ENCODE measurements at places on chromosomes 1 and 21.

GRCh38 chr1:212641956-212642355 lies 33.4 kb downstream of the ATF3 start:
- DNase-seq = no peak

DNA sequence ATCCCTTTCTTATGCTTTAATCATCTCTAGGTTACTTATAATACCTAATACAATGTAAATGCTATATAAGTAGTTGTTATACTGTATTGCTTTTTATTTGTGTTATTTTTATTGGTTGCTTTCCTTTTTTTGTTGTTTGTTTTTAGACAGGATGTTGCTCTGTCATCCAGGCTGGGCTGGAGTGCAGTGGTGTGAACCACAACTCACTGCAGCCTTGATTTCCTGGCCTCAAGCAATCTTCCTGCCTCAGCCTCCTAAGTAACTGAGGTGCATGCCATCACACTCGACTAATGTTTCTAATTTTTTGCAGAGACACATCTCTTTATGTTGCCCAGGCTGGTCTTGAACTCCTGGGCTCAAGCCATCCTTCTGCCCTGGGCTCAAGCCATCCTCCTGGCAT lies 26.9 kb downstream of the KRTAP19-8 start:
- no peak for DNase-seq

GRCh38 chr1:186531561-186532165 lies 70.7 kb upstream of the PDC start:
- no peak for DNase-seq

DNA sequence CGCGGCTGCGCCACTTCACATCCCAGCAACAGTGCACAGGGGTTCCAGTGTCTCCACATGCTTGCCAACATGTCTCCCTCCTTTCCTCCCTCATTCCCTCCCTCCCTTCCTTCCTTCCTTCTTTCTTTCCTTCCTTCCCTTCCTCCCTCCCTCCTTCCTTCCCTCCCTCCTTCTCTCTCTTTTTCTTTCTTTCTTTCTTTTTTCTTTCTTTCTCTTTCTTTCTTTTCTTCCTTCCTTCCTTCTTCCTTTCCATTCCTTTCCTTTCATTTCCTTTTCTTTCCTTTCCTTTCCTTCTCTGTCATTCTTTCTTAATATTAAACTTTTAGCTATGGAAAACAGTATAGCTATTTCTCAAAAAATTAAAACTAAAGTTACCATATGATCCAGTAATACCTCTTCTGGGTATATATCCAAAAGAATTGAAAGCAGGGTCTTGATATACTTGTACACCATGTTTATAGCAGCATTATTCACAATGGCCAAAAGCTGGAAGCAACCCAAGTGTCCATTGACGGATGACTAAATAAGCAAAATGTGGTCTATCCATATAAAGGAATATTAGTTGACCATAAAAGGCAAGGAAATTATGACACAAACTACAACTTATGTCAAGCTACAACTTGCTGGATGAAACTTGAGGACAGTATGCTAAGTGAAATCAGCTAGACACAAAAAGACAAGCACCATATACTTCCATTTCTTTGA lies 55.0 kb upstream of the TLR5 start:
- no peak for DNase-seq

- no peak for DNase-seq
Observed at GRCh38 chr1:18646786-18647410, 16.3 kb downstream of the PAX7 start.

DNA sequence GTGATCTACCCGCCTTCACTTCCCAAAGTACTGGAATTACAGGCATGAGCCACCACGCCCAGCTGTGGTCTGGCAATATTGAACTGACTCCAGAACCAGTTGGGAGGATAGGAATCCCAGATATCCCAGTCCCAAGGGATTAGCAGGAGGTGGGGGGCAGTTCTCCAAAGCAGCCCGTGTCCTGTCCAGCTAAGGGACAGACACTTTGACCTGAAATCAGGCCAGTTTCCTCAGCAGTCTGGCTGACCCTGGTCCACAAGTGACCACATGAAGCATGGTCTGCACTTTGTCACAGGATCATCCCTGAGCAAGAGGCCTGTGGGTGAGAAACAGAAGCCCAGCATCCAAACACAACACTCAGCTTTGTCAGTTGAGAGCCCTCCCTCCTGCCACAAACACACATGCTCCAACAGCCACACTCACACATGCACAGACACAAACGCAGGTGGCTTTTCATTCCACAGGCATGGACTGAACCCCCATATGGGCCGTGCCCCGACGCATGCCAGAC lies 2.7 kb upstream of the FDPS start:
- no peak for DNase-seq

DNA sequence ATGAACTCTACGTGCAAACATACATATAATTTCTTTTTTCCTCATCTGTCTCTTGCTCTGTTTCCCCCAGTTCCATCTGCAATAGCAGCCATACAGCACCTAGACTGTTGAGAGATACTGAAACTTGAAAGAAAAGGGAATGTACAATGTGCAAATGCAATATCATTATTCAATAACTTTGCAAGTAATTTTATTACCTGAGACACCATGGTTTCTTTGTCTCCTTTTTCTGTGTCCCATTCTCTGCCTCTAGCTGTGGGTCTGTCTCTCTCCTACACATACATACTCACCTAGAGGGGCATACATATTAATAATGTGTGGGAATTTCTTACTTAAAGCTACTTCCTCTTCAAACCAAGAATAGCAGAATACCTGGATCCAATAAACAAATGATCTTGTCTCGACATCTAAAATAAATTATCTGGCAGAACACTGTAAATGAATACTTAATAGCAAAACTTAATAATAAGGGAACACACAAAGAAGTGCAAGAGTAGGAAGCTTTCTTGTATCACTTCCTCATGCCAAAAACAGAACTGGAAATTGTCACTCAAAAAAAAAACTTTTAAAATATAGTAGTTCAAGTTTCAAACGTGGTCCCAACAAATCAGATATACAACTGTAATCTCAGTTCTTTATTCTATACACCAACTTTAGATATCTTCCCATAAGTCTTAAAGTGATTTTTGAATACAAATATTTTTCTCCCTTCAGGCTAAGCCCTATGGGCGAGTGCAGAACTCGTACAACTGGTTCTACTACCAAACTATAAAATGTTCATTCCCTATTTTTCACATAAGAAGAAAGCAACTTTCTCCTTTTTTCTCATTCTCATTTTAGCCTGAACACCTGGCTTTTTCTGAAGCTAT lies 194.6 kb downstream of the NRIP1 start:
- no peak for DNase-seq

GRCh38 chr1:114531094-114531493 lies 20.1 kb upstream of the TRIM33 start:
- DNase-seq = no peak

DNA sequence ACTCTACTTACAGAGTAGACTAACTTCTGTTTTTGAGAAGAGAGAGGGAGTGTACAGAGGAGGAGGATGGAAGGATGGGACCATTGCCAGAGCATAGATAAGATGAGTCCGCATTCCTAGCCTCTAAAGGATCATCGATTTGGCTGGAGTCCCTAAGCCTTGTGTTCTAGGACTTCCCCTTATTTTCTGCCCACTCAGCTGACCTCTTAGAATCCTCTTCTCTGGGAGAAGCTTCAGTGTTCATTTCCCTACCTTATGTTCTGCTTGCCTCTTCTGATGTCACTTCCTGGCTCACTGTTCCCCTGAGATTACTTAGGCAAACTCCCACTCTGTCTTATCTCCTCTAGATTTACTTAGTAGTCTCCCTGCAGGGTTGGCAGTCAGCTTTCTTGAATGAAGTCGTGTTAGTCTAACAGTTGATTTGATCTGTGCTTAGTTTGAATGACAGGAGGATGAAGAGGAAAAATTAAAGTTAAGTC lies 156.7 kb downstream of the SYT2 start:
- DNase-seq = no peak

DNA sequence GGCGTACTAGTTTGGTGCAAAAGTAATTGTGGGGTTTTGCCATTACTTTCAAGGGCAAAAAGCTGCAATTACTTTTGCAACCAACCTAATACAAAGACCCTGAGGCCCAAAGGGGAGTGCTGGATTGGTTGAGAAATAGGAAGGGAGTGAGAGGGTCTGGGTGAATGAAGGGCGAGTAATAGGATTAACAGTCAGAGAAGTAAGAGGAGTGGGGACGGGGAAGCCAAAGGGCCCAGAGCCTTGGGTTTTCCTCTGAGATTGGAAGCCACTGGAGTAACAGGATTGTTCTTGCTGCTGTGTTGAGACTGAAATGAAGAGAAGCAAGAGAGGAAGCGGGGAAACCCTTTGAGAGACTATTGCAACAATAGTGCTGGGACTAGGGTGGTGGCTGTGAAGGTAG lies 19.0 kb upstream of the PRELP start:
- DNase-seq = no peak

DNA sequence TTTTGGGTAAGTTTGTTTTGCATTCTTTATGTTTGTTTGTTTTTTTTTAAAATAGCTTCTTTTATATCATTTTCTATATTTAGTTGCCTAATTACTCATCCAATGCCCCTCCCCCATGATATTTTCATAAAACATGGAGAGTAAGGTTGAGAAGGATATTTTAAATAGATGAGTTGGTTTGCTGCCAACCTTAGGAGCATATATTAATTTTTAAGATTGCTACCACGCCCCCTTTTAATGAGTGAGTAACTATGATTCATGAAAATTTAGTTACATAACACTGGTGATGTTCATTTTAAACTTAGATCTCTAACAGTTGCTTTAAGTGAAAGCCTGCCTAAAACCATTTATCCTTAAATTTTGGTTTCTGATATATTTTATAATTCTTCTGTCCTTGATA lies 18.7 kb downstream of the TMEM50A start:
- no peak for DNase-seq

DNA sequence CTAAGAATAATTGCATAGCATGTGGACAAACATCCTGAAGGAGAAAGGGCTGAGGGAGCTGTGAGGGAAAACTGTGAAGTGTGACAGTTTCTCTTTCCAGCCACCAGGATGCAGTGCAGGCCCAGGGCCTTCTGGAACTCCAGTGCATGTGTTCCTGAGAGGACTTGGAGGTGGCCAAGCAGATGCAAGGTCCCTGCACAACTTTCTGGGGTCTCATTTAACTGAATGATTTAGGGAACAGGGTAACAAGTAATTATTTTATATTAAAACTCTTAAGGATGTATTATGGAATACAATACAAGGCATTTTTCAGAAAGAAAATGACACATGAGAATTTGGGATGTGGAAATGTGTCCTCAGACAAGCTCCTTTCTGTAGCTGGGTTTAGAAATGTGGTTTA lies 61.2 kb upstream of the MCOLN3 start:
- peak; percentile 5 for DNase-seq

DNA sequence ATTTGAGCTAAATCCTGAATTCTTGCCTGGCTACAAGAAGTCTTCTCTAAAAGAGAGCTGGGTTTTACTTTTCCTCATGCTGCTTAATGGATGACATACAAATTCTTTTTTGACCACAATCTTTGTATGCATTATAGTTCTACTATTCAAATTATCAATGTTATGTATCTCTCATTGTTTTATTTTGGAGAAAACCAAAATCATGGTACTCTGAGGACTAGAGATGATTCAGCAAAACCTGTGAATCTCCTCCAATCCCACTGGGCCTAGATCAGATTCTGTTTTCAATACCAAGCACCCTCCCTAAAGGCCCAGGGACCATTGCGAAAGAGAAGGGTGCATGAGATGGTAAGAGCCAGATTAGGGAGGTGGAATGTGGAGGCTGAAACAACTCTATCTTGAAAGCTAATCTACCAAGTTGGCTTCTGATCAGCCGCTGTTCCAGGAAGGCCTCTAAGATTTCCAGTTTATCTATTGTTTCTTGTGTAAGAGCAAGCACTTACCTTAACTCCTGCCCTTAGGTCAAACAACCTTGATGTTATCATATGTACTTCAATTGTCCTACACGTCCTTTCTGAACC lies 547.2 kb downstream of the PLPP3 start:
- no peak for DNase-seq

- DNase-seq = peak; percentile 17
Observed at GRCh38 chr1:236534151-236534651, 10.4 kb downstream of the LGALS8 start.

GRCh38 chr1:43282220-43283195 lies 2.9 kb downstream of the C1orf210 start:
- DNase-seq = no peak

DNA sequence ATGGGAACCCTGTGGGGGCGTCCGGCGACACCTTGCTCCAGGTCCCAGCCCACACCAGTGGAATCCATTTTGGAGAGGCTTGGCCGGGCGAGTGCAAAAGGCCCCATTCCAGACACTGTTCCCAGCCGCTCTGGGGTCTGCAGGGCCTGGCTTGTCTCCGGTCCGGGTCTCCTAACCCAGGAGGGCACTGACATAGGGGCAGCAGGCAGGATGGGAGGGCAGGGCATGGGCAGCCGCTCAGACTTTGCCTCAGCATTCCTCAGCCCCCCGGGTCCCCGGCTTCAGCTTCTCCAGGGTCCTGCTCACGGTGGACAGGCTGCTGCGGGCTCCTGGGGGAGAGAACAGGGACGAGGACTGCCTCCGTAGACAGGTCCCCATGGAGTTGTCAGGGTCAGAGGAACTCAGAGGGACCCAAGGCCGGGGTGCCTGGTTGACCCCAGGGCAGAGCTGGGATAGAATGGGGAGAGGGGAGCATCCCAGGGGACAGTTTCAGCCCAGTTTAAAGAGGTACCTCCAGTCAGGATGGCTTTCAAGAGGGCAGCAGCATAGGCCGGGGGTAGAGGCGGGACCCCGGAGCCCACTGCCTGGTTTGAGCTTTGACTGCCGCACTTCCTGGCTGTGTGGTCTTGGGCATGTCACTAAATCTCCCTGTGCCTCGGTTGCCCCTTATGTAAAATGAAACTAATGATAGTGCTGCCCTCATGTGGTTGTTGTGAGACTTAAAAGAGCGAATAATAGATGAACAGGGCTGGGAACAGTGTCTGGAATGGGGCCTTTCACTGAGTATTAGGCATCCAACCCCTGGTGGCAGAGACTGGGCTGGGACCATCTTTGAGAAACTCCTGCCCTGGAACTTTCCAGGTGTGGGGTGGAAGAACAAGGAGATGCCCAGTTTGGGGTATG lies 3.7 kb downstream of the KNCN start:
- no peak for DNase-seq

GRCh38 chr1:94734963-94735901 lies 84.9 kb upstream of the SLC44A3 start:
- no peak for DNase-seq

DNA sequence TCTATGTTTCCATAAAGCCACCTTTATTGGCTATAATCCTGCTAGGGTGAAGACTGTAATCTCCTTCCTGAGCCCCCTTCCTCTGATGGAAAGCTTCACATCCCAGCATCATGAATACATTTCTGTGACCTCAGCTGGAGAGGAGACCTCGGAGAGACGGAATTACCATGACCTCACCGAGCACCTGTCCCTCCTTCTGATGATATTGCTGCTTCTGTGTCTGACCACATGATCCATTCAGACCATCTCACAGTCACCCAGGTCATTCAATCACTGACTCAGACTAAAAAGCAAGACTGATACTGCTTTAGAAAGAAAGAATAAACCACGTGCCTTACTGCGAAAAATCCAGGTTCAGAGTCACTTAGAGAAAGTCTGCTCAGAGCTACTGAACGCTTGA lies 8.8 kb downstream of the KCND3 start:
- no peak for DNase-seq

Measured in stimulated activated CD4-positive, alpha-beta T cell treated with anti-CD3 and anti-CD28 coated beads, Interleukin-12 subunit alpha, Interleukin-12 subunit beta, amount 100 ng/mL, for 4 hours (primary cell).